Stimulated activated CD8-positive, alpha-beta memory T cell treated with anti-CD3 and anti-CD28 coated beads, Interleukin-12 subunit alpha, Interleukin-12 subunit beta, amount 100 ng/mL, for 1 hour (primary cell): ENCODE measurements at places on chromosomes 4 and X.

GRCh38 chr4:113505044-113505443 lies 256.5 kb downstream of the CAMK2D start:
- no peak for DNase-seq

- DNase-seq, result no peak
These were observed 942.7 kb upstream of the NDST4 start for GRCh38 chr4:116055857-116056827.

DNA sequence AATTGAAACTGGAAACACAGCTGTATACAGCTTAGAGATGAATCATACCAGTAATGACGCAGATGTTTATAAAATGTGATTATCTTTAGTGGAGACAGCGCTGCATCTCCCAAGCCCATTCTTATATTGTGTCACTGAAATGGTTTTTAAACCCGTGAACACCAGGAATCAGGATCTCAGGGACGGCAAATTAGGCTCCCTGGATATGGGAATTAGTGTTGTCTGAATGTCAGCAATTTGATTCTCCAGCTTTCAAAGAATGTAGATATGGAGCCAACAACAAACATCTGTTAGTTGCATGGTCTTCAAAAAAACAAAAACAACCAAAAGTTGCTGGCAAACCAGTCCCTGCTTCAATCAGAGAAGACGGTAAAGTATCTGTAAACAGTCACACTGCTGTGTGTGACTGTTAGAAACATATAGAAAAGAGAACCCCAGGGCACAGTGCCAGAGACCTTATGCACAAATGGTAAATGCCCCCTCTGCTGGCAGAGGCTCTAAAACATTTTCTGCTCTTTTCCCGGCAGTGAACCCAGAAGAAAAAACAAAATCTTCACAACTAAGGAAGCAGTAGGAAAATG lies 351.9 kb upstream of the FTHL17 start:
- DNase-seq, result no peak

- DNase-seq, result no peak
These were observed 287.4 kb downstream of the CHIC1 start for GRCh38 chrX:73850124-73851013.

- no peak for DNase-seq
These were observed 124.2 kb downstream of the ARHGAP6 start for GRCh38 chrX:11541510-11541909.

DNA sequence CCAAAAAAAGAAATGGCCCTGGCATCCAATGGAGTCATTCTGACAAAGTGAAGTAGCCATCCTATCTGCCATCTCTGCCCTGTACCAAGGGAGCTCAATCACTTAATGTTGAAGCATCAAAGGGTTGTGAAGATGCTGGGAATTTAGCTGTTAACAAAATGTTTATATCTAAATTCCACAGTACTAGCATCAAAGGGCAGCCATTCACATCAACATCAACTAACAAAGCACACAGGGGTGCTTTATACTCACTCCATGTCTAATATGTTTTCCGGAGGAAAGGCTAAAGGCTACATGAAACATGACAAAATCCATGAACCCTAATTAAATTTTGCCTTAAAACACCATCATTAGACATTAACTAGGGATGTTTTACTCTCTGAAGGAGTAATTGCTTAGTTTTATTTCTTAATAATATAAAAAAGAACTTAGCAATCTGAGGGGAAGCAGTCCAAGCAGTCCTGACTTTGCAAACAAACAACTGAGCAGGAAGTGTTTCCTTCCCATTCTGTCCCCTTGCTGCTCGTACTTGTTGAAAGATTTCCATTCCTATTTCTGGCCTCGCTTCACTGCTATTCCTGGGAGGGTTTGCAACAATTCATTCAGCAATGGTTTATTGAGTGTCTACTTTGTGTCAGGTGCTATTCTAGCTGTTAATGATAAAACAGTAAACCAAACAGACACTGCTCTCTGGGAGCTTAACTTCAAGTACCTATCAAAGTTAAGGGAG lies 208.6 kb upstream of the SLC7A11 start:
- DNase-seq, result no peak

- no peak for DNase-seq
These were observed 155.8 kb downstream of the RPA4 start for GRCh38 chrX:97039363-97040029.

GRCh38 chr4:13117185-13117584 lies 367.0 kb downstream of the RAB28 start:
- no peak for DNase-seq

DNA sequence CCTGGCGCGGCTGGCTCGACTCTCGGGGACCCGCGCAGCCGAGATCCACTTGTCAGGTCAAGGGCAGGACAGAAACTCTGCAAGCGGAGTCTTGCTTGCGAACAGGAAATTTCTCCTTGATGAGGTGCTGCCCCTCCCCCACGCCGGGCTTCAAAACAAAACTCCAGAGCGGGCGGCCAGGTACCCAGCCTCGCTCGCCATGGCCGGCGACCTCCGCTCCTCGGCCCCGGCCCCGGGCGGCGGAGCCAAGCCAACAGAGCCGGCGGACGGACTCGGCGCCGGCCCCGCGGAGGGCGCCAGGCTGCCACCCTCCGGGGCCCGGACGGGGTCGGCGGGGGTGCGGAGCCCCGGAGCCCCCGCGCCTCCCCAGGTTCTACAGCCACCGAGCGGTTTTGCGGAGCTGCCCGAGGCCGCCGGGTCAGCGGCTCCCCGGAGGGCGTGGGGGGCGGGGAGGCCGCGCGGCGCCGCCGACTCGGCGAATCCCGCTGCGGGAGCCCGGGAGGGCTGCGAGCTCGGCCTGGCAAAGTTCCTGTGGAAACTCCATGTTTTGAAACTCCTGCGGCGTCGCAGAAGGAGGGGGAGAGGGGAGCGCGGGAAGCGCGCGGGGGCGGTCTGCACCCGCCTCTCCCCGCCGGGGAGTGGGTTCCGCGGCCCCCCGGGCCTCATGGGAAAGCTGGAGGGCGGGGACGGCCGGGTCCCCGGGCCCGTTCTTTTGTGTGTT lies 11.7 kb upstream of the BCOR start:
- DNase-seq, result no peak

DNA sequence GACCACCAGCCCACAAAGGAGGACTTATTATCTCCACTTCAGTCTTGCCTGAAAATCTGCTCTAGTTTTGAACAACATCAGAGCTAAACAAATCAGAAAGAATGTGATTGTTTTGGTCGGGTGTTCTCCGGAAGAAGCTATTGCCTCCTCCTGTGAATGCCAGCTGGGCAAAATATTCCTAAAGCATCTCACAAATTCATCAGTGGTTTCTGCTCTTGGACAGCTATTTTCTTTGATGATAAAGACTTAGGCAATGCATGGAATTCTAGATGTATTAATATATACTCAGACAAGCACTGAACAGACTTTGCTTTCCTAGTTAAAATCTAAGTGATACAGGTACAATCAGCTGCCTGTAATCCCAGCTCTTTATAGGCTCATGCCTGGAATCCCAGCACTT lies 71.8 kb downstream of the ASMT start:
- no peak for DNase-seq

- DNase-seq, result no peak
These were observed 84.5 kb upstream of the WWC2 start for GRCh38 chr4:183014361-183015084.

DNA sequence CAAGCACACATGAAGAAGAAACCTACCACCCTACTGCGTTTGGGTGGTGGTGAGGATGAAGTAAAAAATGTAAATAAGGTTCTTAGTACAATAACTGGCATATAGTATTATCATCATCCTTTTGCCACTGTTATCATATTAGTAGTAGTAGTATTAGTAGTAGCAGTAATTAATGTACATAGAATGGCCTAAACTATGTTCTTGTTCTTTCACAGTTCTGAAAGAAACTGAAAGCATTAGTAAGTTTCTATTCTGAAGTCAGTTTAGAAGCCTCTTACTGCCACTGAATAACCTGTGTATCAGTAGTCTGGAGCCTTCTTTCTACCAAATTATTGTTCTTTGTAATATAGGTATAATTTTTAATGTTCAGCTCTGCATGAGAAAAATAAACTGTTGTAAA lies 21.0 kb downstream of the COL4A6 start:
- DNase-seq, result no peak

- peak; percentile 10 for DNase-seq
These were observed 22.0 kb upstream of the SMIM31 start for GRCh38 chr4:164731827-164732474.

DNA sequence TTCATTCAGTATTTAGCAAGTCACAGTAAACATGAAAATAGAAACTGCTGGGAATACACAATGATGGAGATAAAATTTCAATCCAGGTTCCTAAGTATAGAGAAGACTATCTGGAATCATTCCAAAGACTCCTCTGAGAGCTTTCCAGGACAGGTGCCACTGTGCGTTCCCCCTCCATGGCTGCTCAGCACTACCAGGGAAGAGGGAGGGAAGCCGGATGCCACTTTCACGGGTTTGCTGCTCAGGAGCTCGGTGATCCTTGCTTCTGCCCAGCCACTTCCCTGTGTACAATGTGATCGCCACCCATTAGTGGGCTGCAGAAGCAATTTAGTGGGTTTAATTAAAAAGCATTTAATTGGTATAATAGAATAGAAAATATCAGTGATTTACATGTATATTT lies 94.5 kb downstream of the FNIP2 start:
- no peak for DNase-seq

DNA sequence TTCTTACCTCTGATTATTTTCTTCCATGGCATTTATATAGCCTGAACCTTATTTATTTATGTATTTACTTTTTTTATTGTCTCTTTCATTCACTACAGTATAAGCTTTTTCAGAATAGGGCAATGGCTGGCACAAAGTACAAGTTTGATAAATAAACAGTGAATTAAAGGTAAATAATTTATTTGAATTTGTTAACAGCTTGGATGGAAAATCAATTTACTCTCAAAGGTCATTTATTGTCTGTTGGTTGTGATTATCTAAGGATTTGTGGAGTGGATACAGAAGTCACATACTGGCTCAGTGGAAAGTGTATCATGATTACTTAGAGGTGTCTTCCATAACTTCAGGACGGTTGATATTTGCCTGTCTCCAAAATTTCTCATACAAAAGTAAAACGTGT lies 2472.9 kb downstream of the PCDH7 start:
- no peak for DNase-seq

DNA sequence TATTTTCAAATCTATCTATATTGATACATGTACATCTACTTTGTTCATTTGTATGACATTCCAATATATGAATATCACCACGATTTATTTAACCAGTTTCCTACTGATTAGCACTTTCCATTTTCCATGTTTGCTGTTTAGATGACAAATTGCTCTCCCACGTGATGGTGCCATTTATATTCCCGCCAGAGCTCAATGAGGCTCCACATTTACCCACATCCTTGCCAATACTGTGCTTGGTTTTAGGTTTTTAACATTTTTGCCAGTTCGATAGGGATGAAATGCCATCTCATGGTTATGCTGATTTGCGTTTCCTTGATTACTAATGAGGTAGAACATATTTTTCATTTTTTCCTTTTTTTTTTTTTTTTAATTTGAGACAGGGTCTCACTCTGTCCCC lies 86.7 kb upstream of the TRIM2 start:
- DNase-seq, result no peak

GRCh38 chrX:45668686-45669443 lies 468.2 kb upstream of the DIPK2B start:
- no peak for DNase-seq

DNA sequence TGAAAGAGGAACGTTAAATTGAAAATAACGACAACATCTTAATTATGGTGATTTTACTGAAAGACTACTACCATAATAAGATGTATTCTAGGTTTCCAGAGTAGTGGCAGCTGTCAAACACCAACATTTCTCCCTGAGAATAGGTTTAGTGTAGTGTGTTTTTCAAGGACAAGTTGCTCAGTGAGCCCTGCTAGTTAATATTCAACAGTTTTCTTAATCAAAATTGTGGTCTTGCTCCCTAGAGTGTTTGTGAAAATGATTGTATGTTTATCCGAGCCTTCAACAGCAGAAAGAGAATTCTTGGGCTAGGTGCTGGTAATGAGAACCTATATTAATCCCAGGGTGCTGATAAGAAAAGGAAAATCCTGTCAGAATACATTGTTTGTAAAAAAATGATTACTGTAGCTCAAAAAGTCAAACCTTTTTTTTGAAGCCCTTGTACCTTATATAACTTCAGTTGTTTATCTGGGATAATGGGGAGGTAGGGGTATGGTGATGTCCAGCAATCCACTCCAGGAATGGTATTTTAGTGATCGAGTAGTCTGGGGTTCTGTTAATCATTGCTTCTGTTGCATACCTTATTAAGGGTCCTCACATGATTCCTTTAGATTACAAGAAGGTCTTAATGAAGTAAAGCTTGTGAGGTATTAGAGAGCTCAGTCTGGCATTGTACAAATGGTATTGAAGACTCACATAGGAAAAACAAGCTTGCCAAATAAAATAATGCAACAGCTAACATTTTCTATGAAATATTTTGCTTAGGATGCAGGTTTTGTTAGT lies 110.7 kb downstream of the CCSER1 start:
- DNase-seq, result no peak

DNA sequence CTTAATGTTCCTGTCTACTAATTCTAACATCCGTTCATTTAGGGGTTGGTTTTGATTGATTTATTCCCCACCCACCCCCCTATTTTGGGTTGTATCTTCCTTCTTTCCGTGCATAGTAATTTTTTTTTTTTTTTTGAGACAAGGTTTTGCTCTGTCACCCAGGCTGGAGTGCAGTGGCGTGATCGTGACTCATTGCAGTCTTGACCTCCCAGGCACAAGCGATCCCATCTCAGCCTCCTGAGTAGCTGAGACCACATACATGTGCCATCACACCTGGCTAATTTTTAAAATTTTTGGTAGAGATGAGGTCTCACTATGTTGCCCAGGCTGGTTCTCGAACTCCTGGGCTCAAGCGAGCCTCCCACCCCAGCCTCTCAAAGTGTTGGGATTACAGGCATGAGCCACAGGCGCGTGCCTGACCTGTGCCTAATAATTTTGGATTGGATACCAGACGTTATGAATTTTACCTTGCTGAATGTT lies 79.9 kb downstream of the ZFX start:
- DNase-seq, result no peak

DNA sequence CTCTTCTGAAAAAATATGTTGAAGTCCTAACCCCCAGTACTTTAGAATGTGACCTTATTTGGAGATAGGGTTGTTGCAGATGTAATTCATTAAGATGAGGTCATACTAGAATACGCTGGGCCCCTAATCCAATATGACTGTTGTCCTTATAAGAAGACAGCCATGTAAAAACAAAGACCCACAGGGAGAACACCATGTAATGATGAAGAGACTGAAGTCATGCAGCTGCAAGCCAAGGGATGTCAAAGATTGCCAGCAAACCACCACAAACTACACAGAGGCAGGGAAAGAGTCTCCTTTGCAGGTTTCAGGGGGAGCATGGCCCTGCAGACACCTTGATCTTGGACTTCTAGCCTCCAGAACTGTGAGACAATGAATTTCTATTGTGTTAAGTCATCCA lies 37.4 kb downstream of the CXorf58 start:
- no peak for DNase-seq

- no peak for DNase-seq
These were observed 316.8 kb upstream of the GATB start for GRCh38 chr4:152077582-152077981.
